Activated naive CD4-positive, alpha-beta T cell (primary cell): ENCODE measurements at places on chromosomes 6 and 20.

DNA sequence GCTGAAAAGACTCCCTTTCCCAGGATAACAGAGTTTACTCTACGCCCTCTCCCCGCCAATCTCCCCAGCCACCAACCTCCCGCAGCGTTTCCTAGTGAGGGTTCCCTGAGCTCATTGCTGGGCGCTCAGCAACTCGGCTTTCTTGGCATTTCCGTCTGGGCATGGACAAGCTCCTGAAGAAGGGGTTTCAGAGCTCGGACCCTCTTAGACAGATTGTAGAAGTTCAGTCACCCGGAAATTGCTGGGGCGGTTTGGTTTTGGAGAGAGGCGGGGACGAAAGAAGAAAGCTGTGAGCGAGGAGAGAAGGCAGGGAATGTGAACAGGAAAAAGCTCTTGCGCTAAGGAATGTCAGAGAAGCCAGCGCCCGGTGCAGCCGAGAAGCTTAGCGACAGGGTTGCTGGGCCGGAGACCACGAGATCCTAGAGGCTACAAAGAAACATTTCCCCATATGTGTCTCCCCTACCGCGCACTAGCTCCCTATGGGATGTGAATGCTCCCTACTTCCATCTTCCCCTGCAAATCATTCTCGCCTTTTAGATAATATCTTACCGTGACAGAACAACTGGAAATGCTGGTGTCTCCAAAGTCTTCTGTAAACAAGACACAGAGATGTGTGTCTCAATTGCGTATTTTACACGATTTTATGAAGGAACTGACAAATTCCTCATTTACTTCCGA lies 15.8 kb downstream of the POM121L2 start:
- DNase-seq = no peak

DNA sequence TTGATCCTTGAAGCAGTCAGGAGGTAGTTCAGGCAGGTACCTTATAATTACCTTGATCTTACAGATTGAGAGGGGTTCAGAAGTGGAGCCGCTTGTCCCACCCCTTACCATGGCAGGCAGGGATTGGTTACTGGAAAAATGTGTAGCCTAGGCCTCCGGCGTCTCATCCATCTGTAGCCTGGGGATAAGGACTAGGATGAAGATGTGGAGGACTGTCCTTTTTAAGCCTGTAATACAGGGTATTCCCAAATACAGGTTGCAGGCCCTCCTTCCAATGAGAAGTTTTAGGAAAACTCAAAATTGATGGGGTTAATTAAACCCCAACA lies 2.8 kb downstream of the HMGA1 start:
- no peak for DNase-seq

GRCh38 chr20:48754292-48754691 lies 73.5 kb downstream of the PREX1 start:
- DNase-seq = no peak

DNA sequence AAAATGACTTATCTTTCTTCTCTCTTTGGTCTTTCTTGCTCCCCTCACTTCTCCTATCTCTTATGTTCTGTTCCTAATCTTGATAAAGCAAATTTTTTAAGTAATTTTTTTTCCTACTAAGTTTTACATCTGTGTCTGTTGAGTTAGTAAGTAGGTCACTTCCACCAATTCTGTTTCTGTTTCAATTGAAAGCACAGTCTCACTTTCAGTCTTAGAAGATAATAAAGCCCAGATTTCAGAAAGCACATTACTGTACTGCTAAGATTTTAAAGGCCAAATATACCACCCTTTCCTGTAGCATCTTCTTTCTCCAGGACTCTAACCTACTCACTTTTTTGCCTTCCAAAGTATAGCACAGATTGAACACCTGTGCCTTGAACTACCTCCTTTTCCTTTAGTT lies 866.1 kb upstream of the ADGRB3 start:
- DNase-seq = no peak

DNA sequence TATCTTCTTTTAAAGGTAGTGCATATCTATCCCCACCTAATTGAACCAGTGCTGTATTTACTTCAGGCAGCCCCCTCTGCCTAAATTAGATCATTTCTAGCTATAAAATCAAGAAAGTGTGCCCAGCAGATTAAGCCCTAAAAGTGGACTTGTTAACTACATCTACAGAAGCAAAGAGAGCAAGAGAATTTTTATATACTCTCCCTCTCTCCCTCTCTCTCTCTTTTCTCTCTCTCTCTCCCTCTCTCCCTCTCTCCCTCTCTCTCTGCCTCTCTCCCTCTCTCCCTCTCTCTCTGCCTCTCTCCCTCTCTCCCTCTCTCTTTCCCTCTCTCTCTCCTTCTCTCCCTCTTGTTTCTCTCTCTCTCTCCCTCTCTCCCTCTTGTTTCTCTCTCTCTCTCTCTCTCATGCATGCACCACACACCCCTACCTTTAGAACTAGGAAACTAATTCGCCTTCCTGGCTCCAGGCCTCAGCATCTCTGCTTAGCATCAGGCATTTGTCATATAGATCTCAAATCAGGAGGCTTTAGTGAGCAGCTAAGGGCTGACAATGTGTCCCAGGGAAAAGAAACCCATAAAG lies 71.4 kb downstream of the FOXA2 start:
- DNase-seq = no peak

DNA sequence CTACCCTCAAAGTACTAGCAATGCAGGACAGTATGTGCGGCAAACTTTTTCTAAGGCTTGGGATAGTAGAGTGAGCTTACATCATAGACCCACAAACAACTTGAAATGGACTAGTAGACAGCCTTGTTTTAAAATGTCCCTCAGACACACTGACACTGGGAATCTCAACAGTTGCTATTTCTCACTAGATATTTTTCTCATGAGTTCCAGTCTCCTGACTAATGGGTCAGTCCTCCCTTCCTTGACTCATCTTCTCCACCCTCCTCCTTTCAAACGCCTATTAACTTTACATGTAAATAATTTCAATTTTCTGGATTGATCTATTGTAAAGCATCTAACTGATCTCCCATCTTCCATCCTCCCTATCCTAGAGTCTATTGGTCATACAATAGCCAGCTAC lies 308.3 kb upstream of the PREP start:
- DNase-seq = no peak

- no peak for DNase-seq
These were observed 131.7 kb downstream of the LRRC1 start for GRCh38 chr6:53926505-53926904.
